ENCODE measurements at places on chromosomes 7 and 10. TPM values are rescaled to one million over a fixed set of nuclear protein-coding genes. Genes with fewer than 3 reads are reported as not detected.

SPDYE2B gene
- total RNA-seq = not detected

WEE2 gene
- total RNA-seq = not detected

PTPRN2 gene
- 3.1 TPM for total RNA-seq

GRID2IP gene
- not detected for total RNA-seq

DNA sequence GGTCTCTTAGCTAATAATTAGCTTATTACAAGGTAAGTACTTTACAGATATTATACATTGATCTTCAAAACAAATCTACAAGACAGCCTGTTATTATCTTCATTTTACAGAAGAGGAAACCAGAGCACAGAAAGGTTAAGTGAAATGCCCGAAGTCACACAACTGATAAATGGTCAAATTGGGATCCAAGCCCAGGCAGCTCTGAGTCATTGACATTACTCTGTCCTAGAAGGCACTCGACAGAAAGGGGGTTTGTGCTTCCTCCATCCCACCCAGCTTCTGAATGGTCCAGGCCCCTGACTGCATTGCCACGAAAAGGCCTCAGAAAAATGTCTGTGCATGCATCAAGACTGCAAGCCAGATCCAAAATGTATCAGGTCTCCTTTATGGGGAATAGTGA lies 81.3 kb upstream of the ZNF438 start:
- H3K36me3 ChIP-seq = no peaks in the 10 kb centered on the region
- H3K27me3 ChIP-seq = no peaks in the 10 kb centered on the region
- DNase-seq = no peak
- no peak overlapping the region for H3K27ac ChIP-seq
- no peak overlapping the region for H3K4me3 ChIP-seq

DNA sequence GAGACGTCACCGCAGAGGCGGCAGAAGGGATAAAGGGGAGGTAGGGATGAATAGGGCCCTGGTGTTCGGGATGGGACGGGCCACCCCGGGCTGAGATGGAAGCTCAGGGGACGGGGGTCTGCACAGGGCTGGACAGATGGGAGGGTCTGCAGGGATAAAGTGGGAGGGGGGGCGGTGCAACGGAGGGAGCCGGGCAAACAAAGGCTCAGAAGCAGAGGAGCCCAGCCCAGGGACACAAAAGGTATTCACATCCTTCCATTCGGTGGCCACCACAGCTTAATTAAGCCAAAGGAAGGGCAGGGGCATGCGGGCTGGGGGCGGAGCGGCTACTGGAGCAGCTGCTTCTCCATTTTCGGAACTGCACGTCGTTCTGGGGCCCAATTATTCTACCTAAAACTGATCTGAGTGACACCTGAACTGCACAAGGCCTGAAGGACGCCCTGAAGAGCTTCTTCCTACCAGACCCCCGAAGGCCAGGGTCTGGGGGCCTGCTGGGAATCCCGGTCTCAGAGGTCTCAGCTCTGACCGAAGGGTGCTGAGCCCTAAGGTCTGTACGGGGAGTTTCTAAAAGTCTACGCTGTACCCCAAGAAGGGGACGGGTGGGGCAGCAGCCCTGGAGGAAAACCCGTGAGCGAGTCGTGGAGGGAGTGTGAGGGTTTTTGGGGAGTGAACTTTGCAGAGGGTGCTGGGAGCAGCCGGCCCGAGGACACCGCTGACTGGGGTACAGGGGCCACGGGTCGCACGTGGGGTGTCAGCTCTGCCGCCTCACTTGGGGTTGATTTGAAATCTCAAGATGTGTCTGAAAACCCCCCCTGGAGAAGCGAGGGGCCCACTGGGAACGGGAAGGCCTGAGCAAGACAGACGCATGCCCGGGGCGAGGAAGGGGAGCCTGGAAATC lies 334.8 kb downstream of the DNAJB6 start:
- H3K27me3 ChIP-seq = peaks cover 53% of the 10 kb centered on the region
- no peaks in the 10 kb centered on the region for H3K4me1 ChIP-seq
- H3K27ac ChIP-seq = no peak overlapping the region
- H3K4me3 ChIP-seq = no peak overlapping the region
- no peaks in the 10 kb centered on the region for H3K36me3 ChIP-seq

GRCh38 chr7:42192851-42193461 lies 44.1 kb downstream of the GLI3 start:
- H3K27me3 ChIP-seq = no peaks in the 10 kb centered on the region
- peaks cover 41% of the 10 kb centered on the region for H3K4me1 ChIP-seq
- H3K4me3 ChIP-seq = no peak overlapping the region
- H3K36me3 ChIP-seq = peaks cover 5% of the 10 kb centered on the region
- H3K27ac ChIP-seq = no peak overlapping the region

DNA sequence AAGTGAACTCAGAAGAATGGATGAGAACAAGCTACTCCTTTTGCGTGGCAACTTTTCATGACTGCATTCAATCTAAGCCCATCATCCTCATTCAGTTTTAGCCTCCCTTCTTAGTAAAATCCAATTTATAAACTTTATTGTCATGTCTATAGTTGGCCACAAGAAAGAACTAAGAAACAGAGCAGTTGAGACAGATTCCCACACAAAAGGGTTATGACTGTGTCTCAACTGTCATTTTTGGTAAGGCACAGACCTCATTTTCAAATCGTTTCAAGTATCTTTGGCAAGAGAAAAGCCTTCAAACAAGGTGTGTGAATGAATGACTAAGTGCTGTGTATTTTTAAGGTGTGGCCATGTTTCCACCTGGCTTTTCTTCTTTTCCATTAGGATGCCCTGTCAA lies 84.2 kb upstream of the CREB5 start:
- no peak for DNase-seq
- H3K4me1 ChIP-seq = peaks cover 12% of the 10 kb centered on the region
- H3K27ac ChIP-seq = no peak overlapping the region
- H3K27me3 ChIP-seq = no peaks in the 10 kb centered on the region
- no peak overlapping the region for H3K4me3 ChIP-seq

DNA sequence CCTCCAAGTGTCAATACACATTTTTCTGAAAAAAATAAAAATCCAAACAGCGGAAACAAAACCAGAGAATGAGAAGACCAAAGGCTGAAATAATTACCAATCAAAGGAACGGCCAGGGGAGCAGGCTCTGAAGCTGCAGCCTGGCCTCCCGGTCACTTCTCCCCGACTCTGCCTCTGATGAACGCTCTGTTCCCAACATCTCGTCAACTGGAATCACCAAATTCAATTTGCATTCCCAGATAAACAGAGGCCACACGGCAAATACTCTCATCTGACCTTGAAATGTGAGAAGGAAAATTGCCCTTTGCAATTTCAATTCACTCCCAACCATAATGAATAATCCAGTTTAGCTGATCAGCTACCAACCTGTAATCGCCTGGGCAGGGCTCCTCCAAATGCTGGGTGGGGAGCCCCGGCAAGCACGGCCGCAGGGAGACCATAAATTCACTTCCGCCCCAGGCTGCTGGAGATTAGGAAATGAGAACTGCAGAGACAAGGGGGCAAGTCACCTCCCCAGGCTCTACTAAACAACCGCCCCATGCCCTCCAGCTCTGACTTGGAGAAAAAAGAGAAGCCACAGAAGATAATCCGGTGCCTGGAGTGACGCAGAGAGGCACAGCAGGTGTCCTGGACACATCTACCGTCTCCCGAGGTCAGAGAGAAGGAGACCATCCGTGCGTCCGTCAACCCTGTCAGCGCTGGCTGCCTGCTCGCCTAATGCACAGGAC lies 153.2 kb downstream of the MAD1L1 start:
- H3K27me3 ChIP-seq = no peaks in the 10 kb centered on the region
- H3K27ac ChIP-seq = no peak overlapping the region
- peaks cover 10% of the 10 kb centered on the region for H3K36me3 ChIP-seq
- no peaks in the 10 kb centered on the region for H3K4me1 ChIP-seq

GRCh38 chr7:82600531-82600930 lies 157.0 kb upstream of the CACNA2D1 start:
- H3K27me3 ChIP-seq = no peaks in the 10 kb centered on the region
- no peaks in the 10 kb centered on the region for H3K36me3 ChIP-seq
- no peak for DNase-seq

DNA sequence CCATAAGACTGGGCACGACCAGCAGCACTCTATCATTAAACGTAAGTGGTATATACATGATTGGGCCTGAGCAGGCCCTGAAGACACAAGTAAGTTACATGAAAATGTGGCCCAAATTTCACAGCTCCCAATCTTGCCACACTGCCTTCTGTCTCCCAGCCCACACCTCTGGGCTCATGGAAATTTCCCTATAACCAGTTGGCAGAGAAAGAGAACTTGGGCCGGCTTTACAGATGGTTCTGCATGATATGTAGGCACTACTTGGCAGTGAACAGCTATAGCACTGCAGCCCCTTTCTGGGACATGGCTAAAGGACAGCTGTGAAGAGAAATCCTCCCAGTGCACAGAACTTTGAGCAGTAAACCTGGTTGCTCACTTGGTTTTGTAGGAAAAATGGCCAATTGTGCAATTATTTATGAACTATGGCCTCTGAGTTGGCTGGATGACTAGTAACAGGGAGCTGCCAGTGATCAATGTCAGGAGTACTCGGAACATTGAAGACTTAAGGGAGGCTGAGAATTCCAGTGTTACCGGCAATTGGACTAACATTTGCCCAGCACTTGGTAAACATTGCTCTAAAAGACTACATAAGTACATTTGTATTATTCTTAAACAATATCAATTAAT lies 1006.6 kb upstream of the LRRN3 start:
- no peak overlapping the region for H3K27ac ChIP-seq
- no peak overlapping the region for H3K4me3 ChIP-seq
- no peaks in the 10 kb centered on the region for H3K36me3 ChIP-seq
- no peak for DNase-seq

DNA sequence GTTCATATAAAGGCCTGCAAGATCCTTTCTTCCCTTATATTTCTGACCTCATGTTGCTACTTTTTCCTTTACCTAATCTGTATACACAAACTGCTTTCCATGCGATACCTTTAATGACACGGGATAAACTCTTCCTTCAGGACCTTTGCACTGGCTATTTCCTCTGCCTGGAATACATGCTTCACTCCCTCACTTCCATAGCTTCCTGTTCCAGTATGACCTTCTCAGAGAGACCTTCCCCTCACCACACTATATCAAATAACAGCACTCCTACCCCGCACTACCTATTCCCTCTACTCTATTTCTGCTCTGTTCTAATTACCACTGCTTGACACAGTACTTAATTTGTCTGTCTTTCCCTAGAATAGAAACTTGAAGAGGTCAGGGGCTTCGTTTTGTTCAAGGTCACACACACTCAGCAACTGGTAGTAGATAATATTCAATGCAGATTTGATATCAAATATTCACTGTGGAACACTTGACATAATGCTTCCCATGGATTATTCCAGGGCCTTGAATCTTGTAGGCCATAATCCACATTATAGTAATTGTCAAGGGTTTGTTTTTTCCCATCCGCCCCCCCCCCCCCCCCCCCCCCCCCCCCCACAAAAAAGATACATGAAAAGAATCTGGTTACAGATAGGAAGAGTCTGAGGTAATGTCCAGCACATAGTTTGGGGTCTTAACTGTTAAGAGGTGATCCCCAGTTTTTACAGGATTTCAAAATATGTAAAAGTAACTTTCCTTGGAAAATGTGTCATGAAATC lies 11.1 kb downstream of the SYPL1 start:
- H3K27ac ChIP-seq = no peak overlapping the region
- no peaks in the 10 kb centered on the region for H3K27me3 ChIP-seq
- H3K36me3 ChIP-seq = peaks cover 21% of the 10 kb centered on the region
- no peak overlapping the region for H3K4me3 ChIP-seq
- H3K4me1 ChIP-seq = peaks cover 68% of the 10 kb centered on the region

DNA sequence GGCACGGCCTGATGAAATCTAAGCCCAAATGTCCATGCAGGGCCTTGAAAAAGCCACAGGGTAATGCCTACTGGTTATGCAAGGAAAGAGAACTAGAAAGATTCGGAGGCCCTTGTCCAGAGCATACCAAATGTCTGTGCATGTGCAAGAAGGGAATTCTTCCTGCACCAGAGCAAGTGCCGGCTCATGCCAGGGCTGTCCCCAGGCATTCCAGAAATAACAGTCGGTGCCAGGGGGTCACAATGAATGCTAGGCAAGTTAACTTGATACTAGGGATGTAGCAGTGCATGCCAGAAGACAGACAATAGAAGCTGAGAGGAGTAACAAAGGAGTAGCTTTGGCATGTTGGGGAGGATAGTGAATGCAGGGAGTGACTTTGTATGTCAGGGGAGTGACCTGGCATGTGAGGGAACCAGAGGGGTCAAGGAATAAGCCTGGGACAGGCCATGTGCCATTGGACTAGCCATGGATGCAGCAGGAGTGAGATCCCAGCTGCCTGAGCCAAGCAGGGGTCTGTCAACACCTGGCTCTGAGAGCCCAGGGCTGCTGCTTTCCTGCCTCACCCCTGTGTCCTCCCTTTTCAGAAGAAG lies 119.5 kb upstream of the UNC5B start:
- H3K4me3 ChIP-seq = no peak overlapping the region
- DNase-seq = peak; percentile 81
- no peaks in the 10 kb centered on the region for H3K27me3 ChIP-seq
- H3K36me3 ChIP-seq = no peaks in the 10 kb centered on the region
- H3K27ac ChIP-seq = no peak overlapping the region

DNA sequence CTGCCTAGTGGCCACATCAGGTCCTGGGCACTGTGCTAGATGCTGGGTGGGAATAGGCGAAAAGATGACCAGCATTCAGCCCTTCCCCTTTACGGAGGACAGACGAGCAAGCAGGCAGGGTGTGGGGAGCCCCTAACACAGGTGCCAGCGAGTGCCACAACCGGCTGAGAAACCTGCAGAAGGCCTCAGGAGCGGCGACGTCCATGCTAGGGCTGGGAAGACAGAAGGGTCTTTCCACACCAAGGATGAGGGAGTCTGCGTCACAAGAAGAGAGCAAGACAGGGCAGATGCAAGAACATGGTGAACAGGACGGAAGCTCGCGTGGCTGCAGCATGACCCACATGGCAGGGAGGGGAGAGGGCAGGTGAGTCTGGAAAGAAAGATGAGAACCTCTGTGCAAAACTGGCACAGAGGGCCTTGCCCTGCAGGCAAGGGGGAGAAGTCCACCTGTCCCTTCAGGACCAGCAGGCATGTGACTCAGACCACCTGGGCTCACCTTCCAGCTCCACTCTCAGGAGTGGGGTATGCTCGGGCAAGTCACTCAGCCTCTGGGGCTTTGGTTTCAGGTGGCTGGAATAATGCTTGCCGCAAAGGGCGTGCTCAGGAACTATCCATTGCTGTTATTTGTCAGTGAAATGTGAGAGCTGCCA lies 36.6 kb downstream of the KCNH2 start:
- H3K27me3 ChIP-seq = no peaks in the 10 kb centered on the region
- H3K36me3 ChIP-seq = no peaks in the 10 kb centered on the region
- DNase-seq = no peak

GRCh38 chr10:31768467-31768866 lies 160.2 kb downstream of the ARHGAP12 start:
- no peaks in the 10 kb centered on the region for H3K36me3 ChIP-seq
- DNase-seq = no peak
- no peak overlapping the region for H3K27ac ChIP-seq
- H3K27me3 ChIP-seq = no peaks in the 10 kb centered on the region
- H3K4me3 ChIP-seq = no peak overlapping the region

All from esophagus muscularis mucosa (tissue), 4 donors.